NCI-H460 (cell line): ENCODE measurements at places on chromosomes 7 and 10. TPM values are rescaled to one million over a fixed set of nuclear protein-coding genes. Genes with fewer than 3 reads are reported as not detected.

DNA sequence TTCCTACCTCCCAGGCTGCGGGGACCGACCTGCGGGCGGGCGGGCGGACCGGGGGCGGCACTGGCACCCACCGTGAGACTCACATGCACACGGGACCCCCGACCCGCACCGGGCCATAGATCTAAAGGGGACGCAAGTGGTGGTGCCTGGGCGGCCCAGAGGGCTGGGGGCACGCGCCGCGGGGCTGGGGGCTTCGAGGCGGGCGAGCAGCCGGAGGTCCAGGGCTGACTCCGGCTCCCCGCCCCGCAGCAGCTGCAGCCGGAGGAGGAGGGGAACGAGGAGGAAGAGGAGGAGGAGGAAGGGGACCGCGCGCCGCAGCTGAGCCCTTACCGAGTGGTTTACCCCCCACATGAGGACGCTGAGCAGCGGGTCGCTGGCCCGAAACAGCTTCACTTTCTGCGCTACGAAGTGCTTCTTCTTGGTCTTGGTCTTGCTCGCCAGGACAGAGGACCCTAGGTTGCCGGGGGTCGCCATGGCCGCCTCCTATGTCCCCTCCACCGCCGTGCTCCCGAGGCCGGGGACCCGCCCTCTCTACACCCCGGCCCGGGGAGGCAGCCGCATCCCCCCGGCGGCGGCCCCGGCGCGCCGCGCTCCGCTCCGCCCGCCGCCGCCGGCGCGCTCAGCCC lies 412 bp downstream of the PIP4K2A start:
- no peak for DNase-seq

ATOH7 gene
- total RNA-seq, result 0.20 TPM in 1 of 2 replicates, not detected in the other

GRCh38 chr10:121683816-121684215 lies 85.6 kb upstream of the FGFR2 start:
- DNase-seq, result no peak

- DNase-seq, result no peak
Measured at GRCh38 chr10:103396789-103397087, 312 bp downstream of the PDCD11 start.

DNA sequence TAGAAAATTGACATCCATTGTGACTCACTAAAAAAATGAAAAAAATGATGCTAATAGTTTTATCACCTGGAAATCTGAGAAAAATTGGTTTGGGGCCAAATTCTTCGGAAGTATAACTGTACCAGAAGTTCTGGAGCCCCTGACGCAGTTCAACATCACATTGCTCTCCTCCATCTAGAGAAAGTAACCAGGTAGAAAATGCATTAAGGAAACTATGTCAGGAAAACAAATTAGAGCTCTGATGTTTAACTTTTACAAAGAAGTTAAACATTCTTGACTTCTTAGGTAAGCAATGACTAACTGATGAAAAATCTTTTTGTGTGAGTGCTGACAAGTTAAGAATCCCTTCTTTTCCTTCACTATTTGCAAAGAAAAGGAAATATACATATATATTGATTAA lies 61.1 kb upstream of the TMEM196 start:
- peak; percentile 33 for DNase-seq

GRCh38 chr10:92750791-92751533 lies 61.2 kb downstream of the HHEX start:
- DNase-seq, result peak; percentile 92

HTR5A gene
- total RNA-seq, result not detected in 2 replicates

DNA sequence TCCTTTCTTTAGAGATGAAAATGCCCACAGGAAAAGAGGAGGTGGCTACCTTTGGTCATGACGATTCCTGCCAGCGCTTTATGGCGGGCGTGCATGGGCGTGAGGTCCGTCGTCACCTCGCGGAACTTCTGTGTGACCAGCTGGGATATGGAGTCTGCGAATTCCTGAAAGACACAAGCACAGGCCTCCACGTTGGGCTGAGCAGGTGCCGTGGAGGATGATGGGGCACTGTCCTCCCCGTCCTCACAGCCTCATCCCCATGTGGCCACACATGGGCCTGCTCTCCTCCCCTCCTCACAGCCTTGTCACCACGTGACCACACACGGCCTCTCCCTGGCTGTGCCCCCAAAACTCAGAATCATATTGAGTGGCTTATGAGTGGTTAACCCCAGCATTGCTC lies 214.7 kb downstream of the WDR37 start:
- DNase-seq, result no peak

GRCh38 chr10:121524157-121524817 lies 74.0 kb downstream of the FGFR2 start:
- DNase-seq, result no peak

DNA sequence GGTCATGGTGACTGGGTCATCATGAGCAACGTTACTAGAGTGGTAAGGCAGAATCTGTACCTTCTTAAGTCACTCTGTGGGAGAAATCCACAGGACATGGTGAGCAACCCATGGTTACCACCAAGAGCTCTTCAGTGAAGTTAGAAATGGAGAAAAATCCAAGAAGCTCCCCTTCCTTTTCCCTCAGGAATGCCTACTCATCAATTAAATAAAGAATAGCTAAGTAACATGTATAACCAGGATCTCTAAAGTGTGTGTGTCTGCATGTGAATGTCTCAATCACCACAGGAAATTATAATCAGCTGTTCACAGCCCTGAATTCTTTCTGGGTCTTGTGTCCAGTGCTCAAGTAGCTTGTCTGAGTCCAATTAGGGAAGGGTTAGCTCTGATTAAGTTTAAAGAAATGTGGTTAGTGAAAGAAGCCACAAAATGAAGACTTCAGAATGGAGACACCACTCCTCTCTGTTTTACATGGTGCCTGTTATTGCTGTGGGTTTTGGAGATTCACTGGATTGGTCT lies 73.2 kb downstream of the SEM1 start:
- DNase-seq, result no peak

AEBP1 gene
- total RNA-seq, result not detected in 2 replicates

DNA sequence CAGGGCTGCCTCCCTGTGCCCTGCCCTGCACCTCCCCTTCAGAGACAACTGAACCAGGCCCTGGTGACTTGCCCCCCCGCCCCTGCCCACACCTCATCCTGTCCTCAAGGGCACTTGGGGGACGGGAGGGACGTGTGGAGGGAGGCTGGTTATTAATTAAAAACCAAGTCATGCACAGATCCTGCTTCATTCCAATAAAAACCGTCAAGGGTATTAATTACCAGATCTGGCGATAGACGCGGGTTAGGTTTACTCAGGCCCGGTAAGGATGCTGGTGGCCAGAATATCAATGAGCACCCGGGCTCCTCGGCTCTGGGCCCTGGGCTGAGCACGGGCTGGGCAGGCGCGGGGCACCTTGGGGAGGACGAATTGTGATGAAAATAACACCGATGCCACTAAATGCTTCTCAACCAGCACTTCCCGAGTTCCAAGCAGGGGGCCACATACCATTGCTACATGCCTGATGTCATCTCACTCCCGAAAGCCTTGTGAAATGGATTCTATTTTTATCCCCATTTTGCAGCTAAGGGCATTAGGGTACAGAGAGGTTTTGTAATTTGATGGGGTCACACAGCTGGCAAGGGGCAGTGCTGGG lies 24.5 kb upstream of the GTF2IRD1 start:
- DNase-seq, result peak; percentile 40

MIOS gene
- total RNA-seq, result 49.7 and 61.5 TPM in 2 replicates

- DNase-seq, result no peak
Measured at GRCh38 chr10:126375926-126376554, 12.2 kb downstream of the ADAM12 start.
